ENCODE measurements at places on chromosomes 4 and X.

DNA sequence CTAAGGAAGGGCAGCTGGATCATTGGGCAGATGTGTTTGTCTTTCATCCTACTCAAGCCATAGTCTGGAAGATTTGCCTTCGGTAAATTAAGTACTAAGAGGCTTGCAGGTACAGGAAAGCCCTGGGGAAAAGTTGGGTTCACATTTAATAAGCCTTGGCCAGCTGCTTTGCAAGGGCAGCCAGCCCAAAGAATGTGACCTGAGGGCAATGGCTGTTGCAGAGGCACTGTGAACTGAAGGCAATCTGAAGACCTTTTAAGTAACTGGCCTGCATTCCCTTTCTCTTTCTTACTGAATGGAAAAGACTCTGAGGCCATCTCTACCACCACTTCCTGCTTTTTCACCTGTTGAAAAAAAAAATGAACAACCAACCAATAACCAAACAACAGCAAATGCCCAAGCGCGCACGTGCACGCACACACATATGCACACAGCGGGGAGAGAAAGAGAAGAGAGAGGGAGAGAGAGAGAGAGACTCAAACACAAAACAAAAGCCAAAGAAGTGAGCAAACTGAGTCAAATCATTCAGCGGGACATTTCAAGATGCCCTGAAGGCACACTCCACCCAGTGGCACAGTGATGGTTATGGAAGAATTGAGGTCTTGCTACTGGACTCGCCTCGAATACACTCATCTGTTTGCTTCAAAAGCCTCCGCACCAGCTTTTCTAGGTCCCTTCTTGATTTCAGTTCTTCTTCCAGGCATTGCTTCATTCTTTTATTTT, 19.6 kb downstream of the CD40LG start:
- no peak for DNase-seq

GRCh38 chr4:155569471-155569870, 97.2 kb upstream of the GUCY1A1 start:
- DNase-seq, result no peak

GRCh38 chr4:3043282-3044020, 30.9 kb downstream of the HTT-AS start:
- no peak for DNase-seq

DNA sequence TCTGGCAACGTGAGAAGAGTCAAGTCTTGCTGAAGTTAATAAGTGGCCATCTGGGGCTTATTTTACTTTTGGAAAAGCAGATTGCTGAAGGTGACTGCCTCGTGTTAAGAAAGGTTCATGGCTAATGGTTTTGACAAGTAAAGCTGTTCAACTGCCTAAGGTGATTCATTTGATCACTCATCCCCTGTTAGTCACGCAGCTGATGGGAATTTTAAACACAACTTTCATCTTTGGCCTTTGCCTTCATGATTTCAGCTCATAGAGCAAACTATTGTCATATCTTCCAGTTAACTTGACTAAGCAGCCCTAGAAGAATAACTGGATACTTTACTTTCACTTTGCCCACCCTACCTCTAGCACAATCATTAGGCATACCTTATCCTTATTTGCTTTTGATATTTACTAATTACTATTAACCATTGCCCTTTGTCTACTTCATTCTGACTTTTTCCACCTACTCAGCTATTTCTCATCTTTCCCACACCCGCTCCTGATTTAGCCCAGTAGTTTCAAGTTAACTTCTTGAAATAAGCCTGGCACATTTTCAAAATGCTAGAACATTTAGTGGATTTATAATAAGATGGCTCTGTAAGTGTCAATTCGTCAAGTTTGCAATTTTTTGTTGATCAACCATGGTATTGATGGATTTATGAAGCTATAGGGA, 170.6 kb upstream of the S100G start:
- peak; percentile 70 for DNase-seq

DNA sequence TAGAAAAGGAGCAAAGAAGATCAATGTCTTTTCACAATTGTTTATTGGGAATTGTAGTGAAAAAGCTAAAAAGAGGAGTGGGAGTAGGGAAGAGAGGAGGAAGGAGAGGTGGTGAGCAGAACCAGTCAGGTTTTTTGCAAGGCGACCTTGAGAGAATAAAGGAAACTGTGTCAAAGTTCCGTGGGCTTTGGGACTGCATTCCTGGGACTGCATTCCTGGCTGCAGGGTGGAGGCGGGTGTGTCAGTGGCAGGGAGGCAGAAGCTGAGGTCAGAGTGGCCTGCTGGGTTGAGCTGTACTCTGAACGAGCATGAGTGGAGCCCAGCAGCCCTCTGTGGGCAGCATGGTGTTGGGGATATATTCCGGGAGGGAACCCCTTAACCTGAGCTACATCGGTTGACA, 66.8 kb upstream of the UCP1 start:
- peak; percentile 12 for DNase-seq

DNA sequence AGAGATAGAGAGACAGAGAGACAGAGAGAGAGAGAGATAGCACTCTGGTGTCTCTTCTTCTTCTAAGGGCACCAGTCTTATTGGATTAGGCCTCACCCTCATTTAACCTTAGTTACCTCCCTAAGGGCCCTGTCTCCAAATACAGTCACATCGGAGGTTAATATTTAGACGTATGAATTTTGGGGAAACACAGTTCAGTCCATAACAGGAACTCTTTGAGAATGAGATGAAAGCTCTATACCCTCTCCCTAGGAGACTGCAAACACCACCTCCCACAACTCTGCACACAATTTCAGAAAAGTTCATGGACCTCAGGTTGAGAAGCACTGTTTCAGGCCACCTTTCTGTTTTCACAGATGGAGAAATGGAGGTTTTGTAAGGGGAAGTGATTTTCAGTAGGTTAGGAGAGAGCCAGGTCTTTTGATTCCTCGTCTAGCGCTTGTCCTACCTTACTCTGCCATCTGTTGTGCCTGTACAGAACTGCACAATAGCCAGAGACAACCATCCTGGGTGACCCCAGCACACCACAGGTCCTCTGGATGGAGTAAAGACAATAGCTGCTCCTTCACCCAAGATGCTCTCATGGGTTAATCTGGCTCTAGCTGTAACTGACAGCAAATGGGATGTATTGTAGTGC, 16.9 kb upstream of the LOC101059915 start:
- no peak for DNase-seq

- peak; percentile 26 for DNase-seq
Measured at GRCh38 chrX:21725496-21725895, 32.4 kb downstream of the SMPX start.

- DNase-seq, result no peak
Measured at GRCh38 chr4:105148356-105148755, 1.7 kb downstream of the TET2 start.
